ENCODE measurements at places on chromosomes 4 and X.

DNA sequence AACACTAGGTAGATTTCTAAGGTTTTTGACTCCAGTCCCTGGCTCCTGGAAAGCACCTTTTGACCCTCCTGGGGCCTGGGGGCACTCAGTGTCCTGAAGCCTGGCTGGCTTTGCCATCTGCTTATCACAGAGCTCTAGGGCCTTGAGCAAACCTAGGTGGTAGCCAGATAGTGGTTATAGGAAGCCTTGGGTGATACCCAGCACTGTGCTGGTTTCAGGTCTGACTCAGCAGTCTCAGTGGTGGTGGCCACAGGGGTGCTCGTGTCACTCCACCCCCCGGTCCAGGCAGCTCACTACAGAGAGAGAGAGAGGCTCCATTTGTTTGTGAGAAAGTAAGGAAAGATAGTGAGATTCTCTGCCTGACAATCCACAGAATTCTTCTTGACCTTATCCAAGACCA lies 195.8 kb upstream of the ZFP42 start:
- DNase-seq, result no peak

GRCh38 chr4:75653845-75654503 lies 19.2 kb downstream of the G3BP2 start:
- no peak for DNase-seq

DNA sequence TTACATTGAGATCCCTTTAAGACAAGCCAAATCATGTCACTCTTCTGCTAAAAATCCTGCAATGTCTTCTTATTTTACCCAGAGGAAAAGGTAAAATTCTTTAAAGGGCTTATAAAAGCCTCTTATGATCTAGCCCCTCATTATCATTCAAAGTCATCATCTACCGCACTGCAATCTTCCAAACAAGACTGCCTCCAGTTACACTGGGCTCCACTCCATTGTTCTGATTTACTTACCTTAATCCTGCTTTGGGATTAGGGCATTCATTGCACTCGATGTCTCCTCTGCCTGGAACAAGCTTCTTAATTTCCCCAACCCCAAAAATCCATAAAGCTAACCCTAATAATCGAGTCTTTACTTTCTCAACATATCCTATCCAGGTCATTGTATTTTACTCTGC lies 269.1 kb downstream of the PCDH18 start:
- DNase-seq, result no peak

DNA sequence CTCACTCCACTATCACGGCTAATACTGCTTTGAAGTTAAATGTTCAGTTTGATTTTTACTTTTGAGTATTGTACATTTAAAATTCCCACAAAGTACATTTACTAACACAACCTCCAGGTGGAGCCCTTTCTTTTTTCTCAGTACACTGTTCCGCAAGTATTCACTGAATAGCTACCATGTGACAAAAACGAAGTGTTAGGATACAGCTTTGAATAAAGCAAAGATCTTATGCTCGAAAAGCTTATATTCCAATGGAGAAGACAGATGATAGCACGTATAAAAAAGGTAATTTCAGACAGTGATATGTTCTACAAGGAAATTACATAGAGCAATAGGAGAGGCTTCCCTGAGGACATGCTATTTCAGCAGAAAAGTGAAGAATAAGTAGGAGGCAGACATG lies 60.7 kb upstream of the ABCG2 start:
- no peak for DNase-seq

DNA sequence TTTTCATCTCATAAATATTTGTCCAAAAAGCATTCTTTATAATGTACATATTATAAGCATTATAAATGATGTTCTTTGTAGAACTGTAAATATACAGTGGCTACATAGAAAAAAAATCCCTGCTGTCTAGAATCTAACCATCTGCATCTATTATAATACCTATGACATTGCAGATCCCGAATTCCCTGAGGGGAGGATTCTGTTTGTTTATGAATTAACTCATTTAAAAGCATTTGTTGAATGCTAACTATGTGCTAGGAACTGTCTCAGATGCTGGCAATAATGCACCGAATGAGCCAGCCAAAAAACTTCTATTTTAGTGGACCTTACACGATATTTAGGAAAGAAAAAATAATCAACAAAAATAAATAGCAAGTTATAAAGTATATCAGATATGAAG lies 189.6 kb downstream of the PACRGL start:
- DNase-seq, result no peak

DNA sequence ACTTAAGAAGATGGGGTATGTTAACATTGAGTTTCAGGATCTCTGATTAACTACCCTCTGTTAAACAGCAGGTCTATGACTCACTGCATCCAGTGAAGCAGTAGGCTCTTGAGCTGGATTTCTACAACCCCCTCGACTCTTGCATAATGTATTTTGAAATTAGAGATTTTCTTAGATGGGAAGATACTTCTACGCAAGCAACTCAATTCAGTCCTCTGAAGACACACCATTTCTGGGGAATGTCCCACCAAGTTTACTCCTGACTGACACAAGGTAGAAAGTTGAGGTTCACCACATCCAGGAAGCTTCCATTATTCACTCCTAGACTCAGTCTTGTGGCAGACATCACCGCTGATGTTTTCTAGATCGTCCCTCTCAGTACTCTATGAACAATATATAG lies 12.9 kb downstream of the PALLD start:
- peak; percentile 5 for DNase-seq

DNA sequence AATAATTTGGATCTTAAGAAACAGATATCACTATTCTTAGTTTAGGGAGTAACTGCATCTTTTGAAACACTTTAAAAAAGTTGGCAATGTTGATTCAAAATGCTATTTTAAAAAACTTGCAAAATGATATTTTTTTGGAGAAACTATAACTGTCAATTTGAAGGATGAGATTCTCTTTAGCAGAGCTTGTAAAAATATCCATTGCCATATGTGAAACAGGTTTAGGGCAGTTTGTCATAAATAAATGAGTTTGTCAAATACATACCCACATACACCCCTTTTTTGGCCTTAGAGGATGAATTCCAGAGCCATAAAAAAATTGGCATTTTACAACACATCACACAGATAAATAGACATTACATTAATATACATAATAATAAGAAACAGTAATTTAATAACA lies 174.6 kb downstream of the BMPR1B start:
- no peak for DNase-seq

- DNase-seq, result no peak
Measured at GRCh38 chr4:41199788-41200187, 14.6 kb downstream of the APBB2 start.

DNA sequence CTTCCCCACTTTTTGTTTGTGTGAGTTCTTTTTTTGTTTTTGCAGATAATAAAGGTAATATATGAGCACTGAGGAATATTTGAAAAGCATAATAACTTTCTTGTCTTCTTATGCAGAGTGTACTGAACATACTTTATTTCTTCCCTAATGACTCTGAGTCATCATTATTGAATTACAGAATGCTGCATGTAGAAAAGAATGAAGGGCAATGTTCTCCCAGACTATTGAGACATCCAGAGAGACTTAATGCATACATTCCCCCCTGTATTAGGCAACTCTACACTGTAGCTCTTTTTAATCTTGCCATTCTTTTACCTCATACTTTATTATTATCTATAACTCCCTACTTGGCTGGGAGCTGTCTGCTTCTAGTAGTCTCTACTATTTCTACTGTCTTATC lies 240.5 kb upstream of the ANKRD50 start:
- no peak for DNase-seq

DNA sequence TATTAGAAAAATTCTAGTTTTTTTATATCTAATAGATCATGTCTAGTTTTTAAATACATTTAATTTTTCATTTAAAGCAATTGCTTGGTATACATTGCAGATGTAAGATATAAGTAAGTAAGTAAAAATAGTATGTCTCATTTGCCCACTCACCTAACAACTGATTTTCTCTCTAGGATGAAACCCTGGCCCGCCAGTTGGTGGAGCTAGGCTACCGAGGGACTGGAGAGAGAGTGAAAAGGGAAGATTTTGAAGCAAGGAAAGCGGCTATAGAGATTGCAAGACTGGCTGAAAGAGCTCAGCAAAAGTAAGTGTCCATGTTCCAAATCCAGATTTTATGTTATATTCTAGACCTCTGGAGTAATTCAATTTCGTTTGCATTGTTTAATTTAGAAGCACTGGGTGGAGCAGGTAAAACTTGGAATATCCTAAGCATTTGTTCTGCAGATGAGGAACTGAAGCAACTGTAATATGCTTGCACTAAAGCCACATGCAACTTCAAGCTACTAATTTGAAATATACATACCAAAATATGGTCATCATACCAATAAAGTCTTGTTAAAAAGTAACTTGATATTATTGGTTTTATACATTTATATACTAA lies 27.1 kb downstream of the CFAP299 start:
- DNase-seq, result peak; percentile 35

DNA sequence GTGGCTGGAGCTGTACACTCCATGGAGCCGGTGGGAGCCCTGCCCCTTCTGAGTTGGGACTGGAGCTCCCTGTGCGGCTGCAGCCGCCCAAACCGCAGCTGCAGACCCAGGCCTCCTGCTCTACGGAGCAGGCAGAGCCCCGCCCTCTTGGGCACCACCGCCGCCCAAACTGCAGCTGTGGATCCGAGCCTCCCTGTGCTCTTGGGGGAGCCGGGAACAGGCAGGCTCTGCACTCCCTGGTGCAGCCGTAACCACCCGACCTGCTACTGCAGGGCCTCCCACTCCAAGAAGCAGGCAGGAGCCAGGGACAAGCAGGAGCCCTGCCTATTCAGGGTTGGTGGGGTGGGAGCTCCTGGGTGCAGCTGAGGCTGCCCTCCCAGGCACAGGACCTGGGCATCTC lies 237.5 kb upstream of the ATP6AP2 start:
- DNase-seq, result no peak

- no peak for DNase-seq
Measured at GRCh38 chrX:23786268-23786815, 3.4 kb downstream of the SAT1 start.

DNA sequence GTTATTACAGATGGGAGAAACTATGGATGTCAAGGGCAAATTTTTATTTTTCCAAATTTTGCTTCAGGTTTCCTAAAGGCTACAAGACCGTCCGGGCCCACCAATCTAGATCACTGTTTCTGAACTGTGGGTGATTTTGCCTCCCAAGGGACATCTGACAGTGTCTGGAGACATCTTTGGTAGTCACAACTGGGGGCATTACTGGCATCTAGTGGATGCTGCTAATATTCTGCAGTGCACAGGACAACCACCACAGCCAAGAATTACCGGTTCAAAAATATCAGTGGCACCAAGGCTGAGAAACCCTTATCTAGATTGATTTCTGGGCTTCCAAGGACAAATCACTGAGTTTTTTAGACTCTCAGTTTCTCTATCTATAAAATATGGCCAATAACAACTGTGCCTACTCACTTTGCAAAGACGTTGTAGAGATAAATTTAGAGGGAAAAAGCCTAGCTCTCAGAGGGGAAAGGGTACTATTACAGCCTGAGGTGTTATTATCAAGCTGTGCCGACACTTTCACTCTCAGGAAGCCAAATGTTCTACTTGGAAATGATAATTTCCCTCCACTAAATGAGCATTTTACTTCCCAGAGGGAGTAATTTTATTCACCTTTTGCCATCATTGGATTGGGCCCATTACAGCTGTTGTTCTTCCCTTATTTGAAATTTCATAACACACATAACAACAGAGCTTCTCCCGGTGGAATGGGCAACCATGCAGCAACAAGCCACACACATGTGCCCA lies 442.1 kb downstream of the CENPC start:
- DNase-seq, result no peak

DNA sequence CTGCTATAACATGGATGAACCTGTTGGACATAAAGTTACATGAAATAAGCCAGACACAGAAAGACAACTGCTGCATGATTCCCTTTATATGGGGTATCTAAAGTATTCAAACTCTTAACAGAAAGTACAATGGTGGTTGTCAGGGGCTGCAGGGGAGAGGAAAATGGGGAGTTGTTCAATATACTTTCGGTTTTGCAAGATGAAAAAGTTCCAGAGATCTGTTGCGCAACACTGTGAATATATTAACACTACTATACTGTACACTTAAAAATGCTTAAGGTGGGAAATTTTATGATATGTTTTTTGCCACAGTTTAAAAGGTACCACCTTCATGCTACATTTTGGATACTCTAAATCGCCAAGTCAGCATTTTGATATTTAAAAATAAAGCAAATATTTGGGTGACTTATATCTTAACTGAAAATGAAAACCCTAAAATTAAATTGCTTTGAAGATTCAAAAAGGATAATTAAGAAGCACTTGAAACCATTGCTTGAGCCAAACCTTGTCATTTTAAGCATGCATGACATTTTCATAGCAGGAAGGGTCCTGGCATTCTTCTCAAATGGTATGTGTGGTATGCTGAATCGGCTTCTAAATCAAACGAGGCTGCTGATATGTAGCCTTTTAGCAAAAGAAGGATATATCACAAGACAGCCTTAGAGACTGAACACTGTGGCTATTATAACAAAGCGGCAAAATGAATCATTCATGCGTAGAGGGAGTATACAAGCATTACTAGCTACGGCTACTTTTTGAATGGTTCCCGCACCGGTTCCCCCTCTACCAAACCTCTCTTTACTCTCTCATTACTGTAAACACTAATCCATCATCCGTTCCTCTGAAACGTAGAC lies 607.1 kb upstream of the DIPK2B start:
- peak; percentile 29 for DNase-seq

- no peak for DNase-seq
Measured at GRCh38 chr4:93501946-93502345, 326.6 kb upstream of the ATOH1 start.

DNA sequence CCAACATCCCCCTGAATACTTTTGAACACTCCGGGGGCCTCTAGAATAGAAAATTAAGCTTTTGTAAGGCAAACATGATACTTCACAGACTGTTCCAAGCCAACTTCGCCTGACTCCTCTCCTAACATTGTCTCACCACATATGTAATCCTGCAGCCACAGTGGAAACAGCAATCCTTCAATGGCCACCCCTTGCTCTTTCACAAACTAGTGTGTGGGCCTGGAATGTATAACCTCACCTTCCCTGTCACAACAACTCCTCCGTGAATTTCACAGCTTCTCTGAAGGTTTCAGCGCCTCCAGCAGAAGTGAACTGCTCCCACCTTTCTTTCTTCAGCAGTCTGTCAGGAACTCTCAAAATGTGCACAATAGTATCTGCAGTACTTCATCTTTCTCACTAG lies 185.1 kb downstream of the ADGRL3 start:
- no peak for DNase-seq

- DNase-seq, result no peak
Measured at GRCh38 chrX:69505772-69506616, 1.9 kb downstream of the NALF2 start.

GRCh38 chr4:51907006-51907669 lies 64.2 kb downstream of the DCUN1D4 start:
- DNase-seq, result no peak

DNA sequence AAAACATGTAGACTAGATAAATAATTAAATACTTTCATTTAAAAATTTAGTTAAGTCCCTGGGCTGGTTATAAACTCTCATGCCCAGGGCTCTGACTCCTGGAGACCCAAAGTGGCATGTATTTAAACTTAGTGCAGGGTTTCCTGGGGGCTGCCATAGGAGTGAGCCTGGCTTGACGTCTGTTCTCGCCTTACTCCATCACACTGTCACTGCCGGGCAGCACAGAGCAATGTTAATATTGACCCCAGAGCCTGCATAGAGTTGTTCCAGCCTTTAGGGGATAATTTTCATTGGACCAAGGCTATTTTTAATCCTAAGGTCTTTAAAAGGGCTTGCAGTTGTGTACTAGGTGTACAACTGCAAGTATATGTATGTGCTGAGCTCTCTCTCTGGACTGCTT lies 31.2 kb downstream of the KIAA0232 start:
- no peak for DNase-seq

GRCh38 chrX:47366041-47366722 lies 4.2 kb upstream of the ZNF157 start:
- peak; percentile 65 for DNase-seq

Measured in activated CD4-positive, alpha-beta T cell treated with anti-CD3 and anti-CD28 coated beads for 4 hours (primary cell).